ENCODE measurements at places on chromosomes 4 and X.

DNA sequence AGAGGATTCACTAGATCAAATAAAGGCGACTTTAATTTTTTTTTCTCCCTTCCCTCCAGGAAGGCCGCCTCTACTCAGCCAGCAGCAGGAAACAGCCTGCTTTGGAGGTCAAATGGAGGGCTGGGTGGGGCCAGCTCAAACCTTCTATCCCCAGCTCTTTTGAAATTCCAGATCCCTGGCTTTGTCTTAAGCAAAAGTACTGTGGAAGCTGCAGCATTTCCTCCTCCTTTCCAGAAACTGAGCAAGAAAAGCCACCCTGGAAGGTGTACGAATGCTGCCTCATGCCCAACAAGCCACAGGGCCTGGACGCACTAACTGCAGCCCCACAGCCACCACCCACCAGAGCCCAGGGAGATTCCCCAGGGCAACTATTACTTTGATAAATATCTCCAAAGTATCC lies 55.1 kb upstream of the ZCCHC13 start:
- no peak for DNase-seq

- DNase-seq, result no peak
Measured at GRCh38 chrX:118272242-118272641, 73.7 kb upstream of the WDR44 start.

DNA sequence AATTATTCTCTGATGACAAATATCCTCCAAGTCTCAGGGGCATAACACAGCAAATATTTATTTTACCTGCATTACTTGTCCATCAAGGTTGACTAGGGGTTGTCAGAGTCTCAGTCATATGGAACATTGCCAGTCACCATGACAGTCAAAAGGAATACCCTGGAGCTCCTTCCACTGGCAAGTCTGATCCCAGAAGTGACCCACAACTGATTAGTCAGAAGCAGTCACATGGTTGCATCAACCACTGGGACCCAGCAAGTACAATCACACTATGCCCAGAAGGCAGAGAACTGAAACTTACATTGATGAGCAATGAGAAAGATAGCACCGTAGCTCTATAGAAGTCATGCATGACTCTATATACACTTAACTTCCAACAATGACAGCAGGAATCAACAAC lies 41.9 kb upstream of the SOD3 start:
- no peak for DNase-seq

DNA sequence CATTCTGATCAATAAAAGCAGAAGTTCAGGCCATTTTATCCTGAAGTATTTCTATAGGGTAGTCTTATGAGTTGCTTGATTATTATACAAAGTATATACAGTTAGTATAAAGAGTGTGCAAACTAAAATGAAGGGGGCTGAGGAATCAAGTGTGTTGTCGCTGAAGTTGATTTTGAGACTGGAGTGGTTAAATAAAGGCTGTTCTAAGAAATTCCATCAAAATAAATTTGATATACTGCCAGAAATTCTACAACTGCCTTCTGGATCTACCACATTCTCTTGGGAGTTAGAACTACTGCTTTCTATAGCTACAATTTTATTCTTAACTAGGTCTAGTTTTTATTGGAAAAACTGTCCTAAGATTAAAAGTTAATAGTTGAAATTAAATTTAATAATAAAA lies 12.4 kb downstream of the EDNRA start:
- no peak for DNase-seq

GRCh38 chrX:24173115-24173847 lies 23.8 kb downstream of the ZFX start:
- no peak for DNase-seq

DNA sequence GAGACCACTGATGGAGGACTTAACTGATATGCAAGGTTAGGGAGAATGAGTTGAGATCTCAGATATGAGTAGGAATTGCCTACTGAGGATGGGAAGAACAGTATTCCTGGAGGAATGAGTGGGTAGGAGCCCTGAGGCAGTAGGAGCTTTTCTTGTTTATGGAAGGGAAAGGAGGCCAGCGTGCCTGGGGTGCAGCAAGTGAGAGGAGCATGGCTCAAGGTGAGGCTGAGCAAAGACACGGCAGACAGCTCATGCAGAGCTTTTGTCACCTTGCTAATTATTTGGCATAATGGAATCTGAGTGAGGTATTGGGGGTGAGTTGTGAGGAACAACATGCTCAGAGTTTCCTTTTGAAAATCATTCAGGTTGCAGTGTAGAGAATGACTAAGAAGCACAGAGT lies 65.3 kb upstream of the IBSP start:
- DNase-seq, result no peak

All from NCI-H510A (cell line).